Activated T-helper 1 cell treated with anti-CD3 and anti-CD28 coated beads, Interleukin-12 subunit alpha, Interleukin-12 subunit beta, Interleukin-2, Interleukin-4 antibody, amounts not matched to agents 30 ng/mL and 10 ng/mL and 1 ng/mL, durations not matched to agents 14 hours and 24 hours and 36 hours (primary cell): ENCODE measurements at places on chromosomes 11 and 22. TPM values are rescaled to one million over a fixed set of nuclear protein-coding genes. Genes with fewer than 3 reads are reported as not detected.

The CDC42BPG gene
- 0.29 and 0.44 TPM in 2 replicates for total RNA-seq

The INSC gene
- total RNA-seq: not detected in 2 replicates

The ARSA gene
- 26.2 and 27.3 TPM in 2 replicates for total RNA-seq

The PYGM gene
- total RNA-seq: 2.7 and 4.8 TPM in 2 replicates

The SHISA8 gene
- total RNA-seq: 5.8 and 6.1 TPM in 2 replicates

The CD3G gene
- total RNA-seq: 134 and 145 TPM in 2 replicates

The JAML gene
- 264 and 271 TPM in 2 replicates for total RNA-seq

The CECR2 gene
- total RNA-seq: 0.05 and 0.18 TPM in 2 replicates

The FOLR2 gene
- not detected in 2 replicates for total RNA-seq

The FAM83F gene
- 0.05 and 0.39 TPM in 2 replicates for total RNA-seq

The EWSR1 gene
- 454 and 463 TPM in 2 replicates for total RNA-seq

The PTPRCAP gene
- total RNA-seq: 108 and 109 TPM in 2 replicates

The FGF19 gene
- not detected in 2 replicates for total RNA-seq

The MUC6 gene
- not detected in 2 replicates for total RNA-seq

The MS4A12 gene
- not detected in 2 replicates for total RNA-seq

The RAG1 gene
- total RNA-seq: 0.70 TPM in 1 of 2 replicates, not detected in the other

The GUCY1A2 gene
- total RNA-seq: not detected in 2 replicates

The BTBD10 gene
- 21.2 and 21.9 TPM in 2 replicates for total RNA-seq

The APOA4 gene
- not detected in 2 replicates for total RNA-seq

The SYT8 gene
- total RNA-seq: not detected in 2 replicates

The RFPL2 gene
- 0.26 and 0.42 TPM in 2 replicates for total RNA-seq

The PNPLA5 gene
- total RNA-seq: not detected in 2 replicates

The TP53AIP1 gene
- total RNA-seq: not detected in 2 replicates

The SLC39A13 gene
- total RNA-seq: 15.5 and 16.2 TPM in 2 replicates

The ANO5 gene
- total RNA-seq: not detected in 2 replicates

The CASP4 gene
- 32.9 and 34.0 TPM in 2 replicates for total RNA-seq

The SYNGR1 gene
- not detected in 2 replicates for total RNA-seq
